NCI-H69 (cell line): ENCODE measurements at places on chromosomes 3 and 15.

GRCh38 chr3:29255854-29256696, 24.8 kb upstream of the RBMS3 start:
- DNase-seq, result no peak

- no peak for DNase-seq
Measured at GRCh38 chr15:55507567-55507966, 467 bp downstream of the DNAAF4 start.

GRCh38 chr3:133744241-133744640, 2.0 kb upstream of the TF start:
- DNase-seq, result no peak

DNA sequence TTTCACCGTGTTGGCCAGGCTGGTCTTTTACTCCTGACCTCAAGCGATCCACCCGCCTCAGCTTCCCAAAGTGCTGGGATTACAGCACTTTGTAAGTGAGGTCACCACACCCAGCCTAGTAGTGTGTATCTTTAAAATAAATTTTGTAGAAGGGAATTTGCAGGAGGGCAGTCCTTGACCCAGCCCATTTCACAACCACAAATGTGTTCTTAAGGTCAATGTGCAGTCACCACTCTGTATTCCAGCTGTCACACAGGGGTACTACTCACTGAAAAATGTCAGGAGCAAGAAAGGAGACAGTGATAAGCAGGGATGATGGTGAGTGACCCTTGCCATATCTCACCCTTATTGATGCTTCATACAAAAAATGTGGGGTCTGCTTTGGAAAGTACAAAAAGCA, 98.5 kb downstream of the FRMD5 start:
- no peak for DNase-seq

GRCh38 chr15:57495554-57496165, 96.0 kb upstream of the MYZAP start:
- DNase-seq, result no peak

DNA sequence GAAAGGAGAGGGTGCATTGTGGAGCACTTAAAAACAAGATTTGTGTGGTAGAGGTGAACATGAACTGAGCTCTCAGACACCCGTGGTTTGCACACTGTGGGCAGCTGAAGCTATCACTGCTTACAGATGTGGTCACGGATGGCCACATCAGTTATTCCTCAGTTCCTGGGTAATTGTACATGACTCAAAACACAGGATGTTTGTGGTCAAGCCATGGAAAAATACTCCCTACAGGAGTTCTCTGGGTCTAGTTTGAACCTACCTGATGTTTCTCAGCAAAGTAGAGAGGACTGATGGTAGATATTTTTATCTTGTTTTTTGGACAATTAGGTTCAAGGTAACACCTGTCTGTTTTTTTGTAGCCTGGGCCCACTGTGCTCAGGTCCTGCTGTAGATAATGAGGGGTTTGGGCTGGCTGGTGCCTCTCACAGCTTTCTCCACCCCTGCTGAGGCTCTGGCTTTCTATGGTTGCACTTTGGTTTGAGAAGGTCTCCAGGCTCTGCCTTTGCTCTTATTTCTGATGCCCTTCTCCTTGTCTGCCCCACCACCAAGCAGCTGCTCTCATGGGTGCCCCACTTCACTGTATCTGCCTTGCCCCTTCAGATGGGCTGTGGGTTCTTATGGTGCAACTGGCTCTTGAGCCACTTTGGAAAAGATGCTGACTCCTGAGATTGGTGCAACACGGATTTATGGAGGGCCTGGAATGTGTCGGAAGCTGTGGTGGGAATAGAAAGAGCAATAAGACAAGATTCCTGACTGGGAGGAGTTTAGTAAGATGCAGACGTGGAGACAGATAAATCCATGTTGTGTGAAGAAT, 40.1 kb downstream of the CDCP1 start:
- peak; percentile 2 for DNase-seq

GRCh38 chr3:86948822-86949221, 42.1 kb downstream of the VGLL3 start:
- no peak for DNase-seq
